ENCODE measurements at places on chromosomes 16 and 17.

GRCh38 chr17:1539811-1540210, 22.8 kb downstream of the PITPNA start:
- DNase-seq, result no peak

- DNase-seq, result no peak
Observed at GRCh38 chr16:81405702-81406113, 38.9 kb upstream of the CMIP start.

DNA sequence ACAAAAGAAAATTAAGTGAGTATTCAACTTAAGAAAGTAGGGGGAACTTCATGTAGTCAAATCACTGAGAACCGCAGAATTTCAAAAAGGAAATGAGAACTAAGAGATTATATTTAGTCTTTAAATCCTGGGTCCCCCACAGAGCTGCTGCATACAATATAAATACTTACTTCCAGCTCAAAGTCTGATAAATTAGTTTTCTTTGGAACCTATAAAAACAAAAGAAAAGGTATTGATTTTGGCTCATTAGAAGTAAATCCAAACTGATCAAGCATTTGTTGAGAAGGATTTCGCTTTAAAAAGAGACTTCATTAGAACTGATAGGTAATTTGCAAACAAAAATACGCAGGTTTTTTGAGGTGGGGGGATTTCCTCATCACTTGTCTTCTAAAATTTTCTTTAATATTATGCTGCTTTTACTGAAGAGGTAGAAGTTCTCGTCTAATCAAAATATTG, 21.9 kb downstream of the PARN start:
- DNase-seq, result peak; percentile 68

GRCh38 chr17:59490216-59490615, 75.2 kb upstream of the DHX40 start:
- no peak for DNase-seq

GRCh38 chr17:39281806-39282205, 56.1 kb upstream of the STAC2 start:
- no peak for DNase-seq

All from GM12865 (cell line).